ENCODE measurements at places on chromosomes 2 and 18. TPM values are rescaled to one million over a fixed set of nuclear protein-coding genes. Genes with fewer than 3 reads are reported as not detected.

Gene ADCYAP1
- total RNA-seq: not detected

Gene CFAP53
- total RNA-seq: 0.49 TPM

DNA sequence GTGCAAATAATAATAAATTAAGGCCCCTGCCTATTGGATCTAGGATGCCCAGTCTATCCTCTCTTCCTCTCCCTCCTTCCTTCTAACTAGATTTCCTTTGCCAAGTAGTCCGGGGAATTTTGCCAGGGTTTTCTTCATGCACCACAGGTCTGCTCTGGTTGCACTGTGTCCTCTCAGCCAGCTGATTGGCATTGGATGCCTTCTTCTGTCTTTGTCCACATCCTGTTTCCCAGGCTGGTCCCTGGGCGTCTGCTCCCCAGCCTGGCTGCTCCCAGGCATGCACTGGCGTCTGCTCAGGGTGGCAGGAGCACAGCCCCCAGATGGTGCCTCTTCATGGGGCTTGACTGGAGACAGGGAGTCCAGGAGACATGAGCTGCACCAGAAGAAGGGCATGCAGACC, 66.4 kb downstream of the GALR1 start:
- DNase-seq: no peak

- DNase-seq: no peak
Observed at GRCh38 chr18:48024881-48025660, 94.6 kb upstream of the SMAD2 start.

- no peak for DNase-seq
Observed at GRCh38 chr2:106187273-106187891, 6.7 kb downstream of the UXS1 start.

- no peak for DNase-seq
Observed at GRCh38 chr2:187319441-187320108, 128.5 kb downstream of the CALCRL start.

All from CD8-positive, alpha-beta memory T cell (primary cell).